ENCODE measurements at places on chromosomes 2 and 18.
A peak's percentile ranks its signal among the peaks of the same experiment; 100 is the strongest.

DNA sequence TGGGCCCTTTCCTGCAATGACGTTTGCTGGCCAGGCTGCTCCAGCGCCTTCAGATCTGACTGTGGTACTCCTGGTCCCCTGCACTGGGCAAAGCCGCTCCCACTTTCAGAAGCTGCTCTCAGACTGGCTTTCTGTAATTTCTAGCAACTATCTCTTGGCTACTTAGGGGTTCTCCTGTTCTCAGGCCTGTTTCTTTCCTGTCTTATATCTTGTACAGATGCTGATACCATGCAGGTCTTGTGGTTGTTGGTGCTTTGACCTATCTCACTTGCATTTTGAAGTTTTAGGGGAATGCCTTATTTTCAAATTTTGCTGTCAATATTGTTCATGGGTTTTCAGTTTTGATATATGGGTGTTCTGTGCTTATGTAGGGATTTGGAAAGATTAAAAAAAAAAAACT lies 145.8 kb downstream of the CLIP4 start:
- no peak for DNase-seq

DNA sequence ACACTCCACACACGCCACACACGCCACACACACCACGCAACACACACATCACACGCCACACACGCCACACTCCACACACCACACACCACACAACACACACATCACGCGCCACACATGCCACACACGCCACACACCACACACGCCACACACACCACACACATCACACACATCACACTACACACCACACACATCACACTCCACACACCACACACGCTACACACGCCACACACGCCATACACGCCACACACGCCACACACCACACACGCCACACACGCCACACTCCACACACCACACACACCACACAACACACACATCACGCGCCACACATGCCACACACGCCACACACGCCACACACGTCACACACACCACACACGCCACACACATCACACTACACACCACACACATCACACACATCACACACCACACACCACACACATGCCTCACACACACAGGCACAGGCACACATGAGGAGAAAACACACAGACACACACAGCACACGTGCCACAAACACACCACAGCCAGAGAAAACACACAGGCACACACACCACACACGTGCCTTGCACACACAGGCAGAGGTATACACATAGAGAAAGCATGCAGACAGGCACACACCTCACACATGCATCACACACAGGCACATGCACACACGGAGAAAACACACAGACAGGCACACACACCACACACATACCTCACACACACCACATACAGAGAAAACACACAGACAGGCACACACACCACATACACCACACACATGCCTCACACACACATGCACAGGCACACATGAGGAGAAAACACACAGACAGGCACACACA lies 241.5 kb upstream of the MYT1L start:
- no peak for DNase-seq

DNA sequence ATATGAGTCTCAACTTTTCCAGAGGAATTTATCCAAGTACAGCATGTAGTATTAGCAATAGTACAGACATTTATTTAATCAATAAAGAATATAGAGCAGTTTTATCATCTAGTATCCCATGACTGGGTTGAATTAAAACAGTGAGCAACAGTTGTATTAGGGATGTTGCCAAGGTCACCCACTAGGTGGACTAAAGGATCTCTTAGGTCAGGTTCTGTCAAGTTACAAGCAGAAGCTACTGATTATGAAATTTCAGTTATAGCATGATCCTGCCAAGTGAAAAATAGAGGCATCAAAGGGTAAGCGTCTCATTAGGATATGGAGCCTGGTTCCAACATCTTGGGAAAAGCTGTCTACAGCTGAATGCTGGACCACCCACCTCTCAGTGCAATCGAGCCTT lies 52.1 kb upstream of the LAPTM4A start:
- DNase-seq: no peak

- no peak for DNase-seq
Measured at GRCh38 chr18:63508596-63508995, 31.8 kb downstream of the SERPINB5 start.

DNA sequence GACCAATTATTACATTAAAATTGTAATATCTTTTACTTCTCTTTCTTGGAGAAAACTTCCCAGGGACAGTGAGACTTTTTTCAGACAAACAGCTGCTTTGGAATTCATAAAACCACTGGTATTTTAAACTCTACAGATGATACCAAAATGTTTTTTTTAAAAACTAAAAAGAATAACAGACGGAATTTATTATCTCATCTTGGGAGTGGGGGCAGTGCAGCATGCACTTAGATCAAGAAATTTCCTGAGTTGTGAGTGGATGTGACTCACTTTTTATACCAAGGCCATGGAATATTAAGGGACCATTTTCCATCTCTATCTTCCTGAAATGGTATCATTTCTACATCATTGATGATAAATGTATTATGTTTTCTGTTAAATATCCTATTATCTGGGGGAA lies 422.8 kb upstream of the HNRNPA3 start:
- no peak for DNase-seq

DNA sequence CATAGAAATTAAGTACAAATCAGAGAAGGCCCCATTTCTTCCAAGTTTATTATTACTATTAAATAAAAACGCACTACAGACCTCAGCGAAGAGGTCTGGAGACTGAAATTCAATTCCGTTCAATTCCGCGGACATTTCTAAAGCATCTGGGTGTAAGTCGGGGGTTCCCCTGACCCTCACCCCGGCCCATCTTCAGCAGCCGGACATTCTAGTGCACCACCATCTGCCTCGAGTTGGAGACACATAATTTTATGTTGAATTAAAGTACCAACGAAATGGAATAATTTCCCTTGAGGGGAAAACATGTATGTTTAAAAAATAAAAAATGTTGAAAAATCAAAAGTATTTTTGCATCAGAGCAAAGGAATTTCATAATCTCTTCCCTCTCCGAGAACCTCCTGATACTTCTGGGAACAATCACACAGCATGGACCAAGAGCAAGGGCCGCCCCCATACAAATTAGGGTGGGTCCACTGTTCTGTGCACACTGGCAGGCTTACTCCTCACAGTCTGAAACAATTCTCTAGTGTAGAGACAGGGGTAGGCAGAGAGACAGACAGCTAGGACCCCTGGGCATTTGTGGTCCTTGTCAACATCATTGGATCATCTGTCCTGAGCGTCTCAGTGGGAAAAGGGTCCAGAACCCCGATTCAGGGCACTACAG lies 29.3 kb downstream of the MBP start:
- DNase-seq: no peak

DNA sequence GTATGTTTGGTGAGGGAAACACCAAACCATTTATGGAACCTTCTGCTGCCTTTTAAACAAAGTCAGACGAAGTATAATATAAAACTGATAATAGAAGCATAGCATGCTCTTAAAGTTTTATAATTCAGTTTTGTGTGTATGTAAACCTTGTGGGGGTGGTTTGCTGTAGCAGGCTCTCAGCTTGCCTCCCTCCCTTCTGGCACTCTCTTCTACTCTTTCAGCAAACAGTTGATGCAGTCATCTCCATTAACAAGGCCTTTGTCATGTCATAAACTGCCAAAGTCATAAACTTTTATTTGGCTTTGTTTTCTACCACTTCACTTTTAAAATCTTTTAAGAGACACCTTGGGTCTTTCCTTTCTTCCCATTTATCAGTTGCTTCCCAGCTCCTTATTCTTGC lies 448.2 kb upstream of the SETBP1 start:
- no peak for DNase-seq

DNA sequence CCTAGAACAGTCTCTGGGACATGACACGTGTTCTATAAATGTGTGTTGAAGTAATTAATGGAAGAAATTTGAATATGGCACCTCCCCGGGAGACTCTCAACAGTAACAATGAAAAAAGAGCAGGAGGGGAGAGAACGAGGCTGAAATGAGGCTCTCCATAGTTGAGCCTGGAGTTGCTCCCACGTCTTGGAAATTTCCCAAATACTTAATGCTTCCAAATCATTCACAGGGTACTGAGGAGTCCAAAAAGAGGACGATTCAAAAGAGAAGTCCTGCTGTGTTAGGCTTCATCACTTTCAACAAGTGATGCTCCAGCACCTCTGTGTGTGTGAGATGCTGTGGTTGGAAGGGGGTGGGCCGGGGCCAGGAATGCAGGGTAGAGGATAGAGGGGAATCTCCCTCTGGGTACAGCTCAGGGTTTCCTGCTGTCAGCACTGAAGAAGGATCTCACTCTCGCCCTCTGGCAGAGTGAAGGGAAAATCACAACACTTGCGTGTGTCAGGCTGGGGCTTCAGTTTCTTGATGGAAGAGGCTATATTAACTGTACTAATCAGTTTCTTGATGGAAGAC lies 18.1 kb upstream of the ZNF407 start:
- no peak for DNase-seq

GRCh38 chr18:40860189-40860588 lies 1094.8 kb upstream of the PIK3C3 start:
- DNase-seq: no peak

GRCh38 chr18:79882522-79883241 lies 68.8 kb downstream of the SLC66A2 start:
- DNase-seq: no peak

DNA sequence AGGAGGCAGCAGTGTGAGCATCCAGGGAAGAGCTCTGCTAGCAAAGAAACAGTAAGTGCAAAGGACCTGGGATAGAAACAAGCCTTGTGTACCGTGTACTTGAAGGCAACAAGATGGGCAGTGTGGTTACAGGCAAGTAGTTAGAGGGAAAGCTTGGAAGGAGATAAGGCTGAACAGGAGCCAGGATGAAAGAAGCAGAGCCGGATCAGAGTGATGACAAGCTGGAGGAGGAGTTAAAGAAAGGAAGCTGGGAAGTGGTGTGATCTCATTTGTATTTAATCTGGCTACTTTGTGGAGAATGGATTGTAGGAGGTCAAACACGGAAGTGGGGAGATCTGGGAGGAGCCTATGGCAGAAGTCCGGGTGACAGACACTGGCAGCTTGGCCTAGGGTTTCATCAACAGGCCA lies 44.7 kb upstream of the VPS54 start:
- no peak for DNase-seq

DNA sequence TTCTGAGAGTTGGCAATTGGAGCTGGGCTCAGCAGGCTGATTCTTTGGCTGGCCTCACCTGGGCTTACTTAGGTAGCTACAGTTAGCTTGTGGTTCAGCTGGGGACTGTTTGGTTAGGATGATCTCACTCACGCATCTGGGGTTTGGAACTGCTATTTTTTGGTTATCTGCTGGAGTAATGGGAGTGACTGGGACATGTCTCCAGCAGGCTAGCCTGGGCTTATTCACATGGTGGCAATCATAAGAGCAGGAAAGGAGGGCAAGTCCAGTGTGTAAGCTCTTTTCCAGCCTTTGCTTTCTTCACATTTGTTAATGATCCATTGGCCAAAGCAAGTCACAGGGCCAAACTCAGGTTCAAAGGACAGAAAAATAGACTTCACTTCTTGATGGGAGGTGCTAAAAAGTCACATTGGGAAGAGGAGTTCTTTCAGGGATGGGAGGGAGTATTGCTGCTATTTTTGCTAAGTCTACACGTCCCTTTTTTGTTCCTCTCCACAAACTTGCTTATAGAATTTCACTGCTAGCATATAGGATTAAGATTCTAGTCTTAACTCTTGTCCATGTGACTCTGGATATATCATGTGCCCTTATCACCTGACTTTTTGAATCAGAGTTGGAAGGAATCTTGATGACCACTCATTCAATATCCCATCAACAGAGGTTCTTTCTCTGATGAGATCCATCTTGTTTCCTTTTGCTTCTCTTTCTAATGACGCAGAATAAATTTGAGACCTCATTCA lies 174.0 kb downstream of the ZFP36L2 start:
- DNase-seq: no peak

- DNase-seq: peak; percentile 91
Measured at GRCh38 chr2:29115797-29116781, 874 bp downstream of the CLIP4 start.

DNA sequence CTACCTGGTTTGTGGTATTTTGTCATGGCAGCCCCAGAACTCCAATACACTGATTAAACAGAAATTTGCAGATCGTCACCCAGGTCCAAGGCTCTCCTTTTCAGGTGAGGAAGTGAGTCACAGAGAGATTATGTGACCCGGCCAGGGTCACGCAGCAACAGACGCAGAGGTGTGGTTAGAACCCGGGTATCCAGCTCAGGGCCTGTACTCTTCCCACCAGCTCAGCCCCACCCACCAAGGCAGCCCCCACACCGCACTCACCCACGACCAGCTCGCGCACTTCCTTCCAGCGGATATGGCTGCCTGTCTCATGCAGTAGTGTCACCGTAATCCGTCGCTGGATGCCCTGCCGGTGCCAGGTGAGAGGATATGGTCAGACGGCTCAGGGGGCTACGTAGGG lies 48.1 kb downstream of the AQP12A start:
- DNase-seq: no peak

DNA sequence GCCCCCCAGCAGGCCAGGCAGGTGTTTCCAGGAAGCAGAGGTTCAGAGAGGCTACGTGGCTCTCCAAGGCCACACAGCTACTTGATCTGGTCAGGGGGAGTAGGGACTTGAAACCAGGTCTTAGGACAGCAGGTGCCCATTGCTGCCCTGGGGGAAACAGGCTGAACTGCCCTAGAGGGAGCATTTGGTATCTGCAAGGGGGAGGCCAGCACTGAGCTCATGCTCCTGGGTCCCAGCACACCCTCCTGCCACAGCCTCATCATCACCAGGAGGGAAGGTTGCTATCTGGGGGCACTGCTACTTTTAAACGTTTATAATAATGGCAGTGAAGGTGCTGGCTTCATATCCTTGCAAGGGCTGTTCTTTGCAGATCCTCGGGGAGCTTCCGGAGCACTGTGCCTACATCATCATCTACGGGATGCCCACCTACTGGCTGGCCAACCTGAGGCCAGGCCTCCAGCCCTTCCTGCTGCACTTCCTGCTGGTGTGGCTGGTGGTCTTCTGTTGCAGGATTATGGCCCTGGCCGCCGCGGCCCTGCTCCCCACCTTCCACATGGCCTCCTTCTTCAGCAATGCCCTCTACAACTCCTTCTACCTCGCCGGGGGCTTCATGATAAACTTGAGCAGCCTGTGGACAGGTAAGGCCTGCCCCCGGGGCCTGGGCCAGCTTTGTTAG lies 36.1 kb downstream of the ABCG8 start:
- DNase-seq: no peak

DNA sequence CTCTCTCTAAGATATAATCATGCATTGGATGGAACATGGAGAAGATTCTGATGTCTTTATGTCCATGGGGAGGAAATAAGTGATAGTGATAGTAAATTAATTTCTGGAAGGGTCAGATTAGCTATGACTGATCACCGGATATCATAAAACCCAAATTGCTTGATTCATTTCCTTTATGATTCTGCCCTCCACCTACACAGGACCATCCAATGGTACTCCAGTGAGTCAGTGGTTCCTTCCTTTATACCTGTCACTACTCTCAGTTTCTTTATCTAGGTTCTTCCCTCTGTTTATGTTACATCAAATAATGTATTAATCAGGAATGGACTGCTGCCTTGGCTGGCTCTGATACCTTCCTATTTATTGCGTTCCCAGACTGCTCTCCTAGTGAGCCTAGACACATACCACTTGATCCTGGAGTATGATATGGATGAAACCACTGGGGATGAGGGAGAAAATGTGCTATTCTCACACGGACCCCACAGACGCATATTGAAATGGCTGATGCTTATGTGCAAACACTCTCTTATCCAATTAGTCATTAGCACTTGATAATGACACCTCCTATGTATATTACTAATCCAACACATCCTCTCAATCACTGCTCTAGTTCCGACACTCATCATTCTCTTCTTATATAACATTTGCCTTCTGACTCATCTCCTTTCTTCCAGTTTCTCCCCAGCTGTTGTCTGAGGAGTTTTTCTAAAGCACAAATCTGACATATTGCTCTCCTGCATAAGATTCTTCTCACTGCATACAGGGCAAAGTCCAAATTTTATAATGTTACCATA lies 315.6 kb downstream of the INSIG2 start:
- DNase-seq: peak; percentile 23

- DNase-seq: no peak
Measured at GRCh38 chr2:197236159-197236558, 74.4 kb downstream of the ANKRD44 start.
